A549 treated with DMSO at 1 μM for 4 hours (cell line): ENCODE measurements at places on chromosomes 6 and 20. TPM values are rescaled to one million over a fixed set of nuclear protein-coding genes. Genes with fewer than 3 reads are reported as not detected.

Gene TSBP1
- total RNA-seq: not detected in 5 replicates

Gene OLIG3
- not detected in 5 replicates for total RNA-seq

Gene LAMP5
- 0.05 TPM in 1 of 5 replicates, not detected in the others for total RNA-seq

Gene KHDC1
- 3.0 to 4.6 TPM (median 4.0 TPM) in 5 replicates for total RNA-seq

Gene SYCP2L
- 1.8 to 3.3 TPM (median 3.1 TPM) in 5 replicates for total RNA-seq

Gene RIPK1
- total RNA-seq: 12.7 to 14.6 TPM (median 13.0 TPM) in 5 replicates

Gene CDC25B
- 175 to 226 TPM (median 212 TPM) in 5 replicates for total RNA-seq

Gene CCN5
- 24.1 to 33.0 TPM (median 26.6 TPM) in 5 replicates for total RNA-seq

Gene FERMT1
- total RNA-seq: 18.0 to 23.1 TPM (median 18.5 TPM) in 5 replicates

Gene HTR1B
- 0.03 to 0.07 TPM in 2 of 5 replicates, not detected in the others for total RNA-seq

Gene PSMB9
- 16.5 to 22.1 TPM (median 17.2 TPM) in 5 replicates for total RNA-seq

Gene FIG4
- 3.9 to 5.0 TPM (median 4.3 TPM) in 5 replicates for total RNA-seq

Gene HLA-G
- total RNA-seq: not detected in 5 replicates

Gene SUN5
- total RNA-seq: not detected in 5 replicates

Gene EYA4
- total RNA-seq: 9.3 to 13.7 TPM (median 12.8 TPM) in 5 replicates

Gene RAB44
- 0.02 to 0.05 TPM (median 0.03 TPM) in 3 of 5 replicates, not detected in the others for total RNA-seq

Gene ARMC12
- total RNA-seq: 0.18 to 0.40 TPM (median 0.24 TPM) in 5 replicates

Gene BTNL2
- not detected in 5 replicates for total RNA-seq

Gene ZNF165
- 0.93 to 1.2 TPM (median 1.0 TPM) in 5 replicates for total RNA-seq

Gene SULF2
- 19.0 to 25.4 TPM (median 24.1 TPM) in 5 replicates for total RNA-seq

Gene KCNK15
- total RNA-seq: 0.57 to 0.85 TPM (median 0.69 TPM) in 5 replicates

Gene HLA-DRB1
- not detected in 5 replicates for total RNA-seq

Gene HLA-F
- total RNA-seq: 3.9 to 5.1 TPM (median 4.4 TPM) in 5 replicates

Gene HS3ST5
- not detected in 5 replicates for total RNA-seq

Gene CARMIL1
- total RNA-seq: 7.3 to 9.8 TPM (median 9.1 TPM) in 5 replicates
